ENCODE measurements at places on chromosomes 16 and 17.
A peak's percentile ranks its signal among the peaks of the same experiment; 100 is the strongest.

GRCh38 chr17:28744104-28744971 is 527 bp downstream of the TRAF4 start:
- ATAC-seq: no peak

GRCh38 chr16:5549802-5550201 is 452.2 kb upstream of the EEF2KMT start:
- ATAC-seq: no peak

DNA sequence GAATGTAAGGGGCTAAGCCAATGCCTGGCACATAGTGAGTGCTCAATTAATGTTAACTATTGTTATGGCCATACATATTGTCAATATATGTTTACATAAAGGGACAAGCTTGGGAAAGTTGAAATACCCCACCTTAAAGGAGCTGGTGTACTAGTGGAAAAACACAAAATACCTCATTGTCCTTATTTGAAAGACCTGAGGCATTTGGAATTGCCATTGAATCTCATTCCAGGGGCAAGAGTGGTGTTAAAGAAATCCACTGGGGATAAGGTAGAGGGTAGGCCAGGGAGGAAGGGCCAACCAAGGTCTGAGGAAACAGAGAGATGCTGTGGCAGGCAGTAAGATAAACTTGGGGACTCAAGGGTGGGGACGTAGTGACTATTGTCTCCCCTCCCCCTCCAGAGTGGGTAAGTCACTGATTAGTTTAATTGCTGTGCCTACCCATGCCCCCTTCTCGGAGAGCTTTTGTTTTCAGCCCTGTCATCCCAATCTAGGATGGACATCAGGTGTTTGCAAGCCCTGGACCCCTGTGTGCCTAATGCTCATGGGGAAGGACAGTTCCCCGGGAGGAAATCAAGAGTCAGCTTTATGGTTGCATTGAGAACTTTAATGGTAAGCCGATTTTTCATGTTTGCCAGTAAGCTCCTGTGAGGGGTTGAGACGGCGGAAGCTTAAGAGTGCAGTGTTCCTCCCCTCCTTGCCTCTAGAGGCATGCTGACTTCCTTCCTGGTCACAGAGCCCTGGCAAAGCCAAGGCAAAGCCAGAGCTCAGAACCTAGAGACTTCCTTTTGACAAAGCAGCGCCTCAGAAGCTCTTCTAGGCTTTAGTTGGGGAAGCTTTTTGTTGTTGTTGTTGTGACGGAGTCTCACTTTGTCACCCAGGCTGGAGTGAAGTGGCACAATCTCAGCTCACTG is 2.5 kb upstream of the HEATR9 start:
- peak; percentile 36 for ATAC-seq

DNA sequence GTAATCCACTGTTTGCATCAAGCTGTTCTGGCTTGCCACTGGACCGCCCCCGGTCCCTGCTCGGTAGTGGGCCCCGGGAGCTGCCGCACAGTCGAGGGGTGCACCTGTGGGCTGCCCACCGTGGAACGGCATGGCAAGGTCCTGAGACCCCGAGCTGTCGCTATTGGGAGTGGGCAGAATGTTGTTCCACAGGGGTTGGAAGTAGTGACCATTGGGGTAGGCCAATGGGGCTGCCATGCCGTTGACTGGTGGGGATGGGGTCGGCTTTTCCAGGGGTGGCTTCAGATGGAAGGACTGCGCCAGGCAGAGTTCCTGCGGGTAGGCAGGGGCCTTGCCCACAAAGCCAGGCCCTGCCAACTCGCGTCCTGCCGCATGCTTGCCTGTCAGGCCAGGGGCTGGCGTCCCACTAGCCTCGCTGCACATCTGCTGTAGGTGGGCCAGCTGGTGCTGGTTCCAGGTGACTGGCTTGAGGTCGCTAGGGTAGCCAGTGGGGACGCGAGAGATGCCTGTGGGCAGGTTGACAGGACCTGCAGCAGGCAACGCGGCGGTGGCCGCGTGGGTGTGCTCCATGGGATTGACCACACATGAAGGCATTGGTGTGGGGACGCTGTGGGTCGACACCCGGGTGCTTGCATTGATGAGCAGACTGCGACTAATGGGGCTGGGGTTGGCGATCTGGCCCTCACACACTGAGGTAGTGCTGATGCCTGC is 14.8 kb downstream of the TRAF4 start:
- no peak for ATAC-seq

Measured in SK-N-SH treated with all-trans-retinoic acid at 6 μM for 48 hours (cell line).